Activated naive CD8-positive, alpha-beta T cell treated with anti-CD3 and anti-CD28 coated beads, Interleukin-2, amount 50 U/mL, for 16 hours (primary cell): ENCODE measurements at places on chromosomes 2 and 18.

DNA sequence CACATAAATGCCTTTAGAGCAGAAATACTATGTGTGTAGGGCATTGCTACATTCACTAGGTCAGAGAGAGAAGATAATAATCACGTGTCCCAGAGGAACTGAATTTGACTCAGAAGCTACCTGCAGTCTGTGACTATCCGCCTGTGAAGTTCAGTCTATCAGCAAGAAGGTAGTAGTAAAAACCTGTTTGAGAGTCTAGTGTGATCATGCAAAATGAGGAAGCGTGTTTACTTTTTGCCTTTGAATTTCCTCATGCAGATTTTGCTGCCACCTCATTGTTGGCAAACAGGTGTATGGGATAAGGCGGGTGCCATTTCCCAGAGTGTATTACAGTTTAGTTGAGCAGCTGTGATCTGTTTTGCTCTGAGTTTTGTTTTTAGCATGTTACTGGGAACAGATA lies 403.9 kb upstream of the FANCL start:
- DNase-seq, result no peak

GRCh38 chr2:9053534-9053931 lies 50.0 kb upstream of the MBOAT2 start:
- no peak for DNase-seq

DNA sequence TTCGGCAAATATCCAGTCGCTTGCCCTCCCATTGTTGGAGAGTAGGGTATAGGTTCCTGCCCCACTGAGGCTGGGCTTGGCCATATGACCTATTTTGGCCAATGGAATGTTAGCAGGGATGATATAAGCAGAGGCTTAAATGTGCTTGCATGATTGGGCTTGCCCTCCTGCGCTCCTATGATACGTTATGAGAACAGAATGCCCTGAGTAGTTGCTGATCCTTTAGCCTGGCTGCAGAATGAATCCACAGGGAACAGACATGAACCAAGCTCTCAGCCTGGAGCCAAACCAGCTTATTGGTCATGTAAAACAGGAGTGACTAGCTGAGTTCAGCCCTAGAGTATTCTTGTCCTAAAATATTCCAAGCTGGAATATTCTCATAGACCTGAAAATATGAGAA lies 34.8 kb upstream of the IMP4 start:
- DNase-seq, result no peak

DNA sequence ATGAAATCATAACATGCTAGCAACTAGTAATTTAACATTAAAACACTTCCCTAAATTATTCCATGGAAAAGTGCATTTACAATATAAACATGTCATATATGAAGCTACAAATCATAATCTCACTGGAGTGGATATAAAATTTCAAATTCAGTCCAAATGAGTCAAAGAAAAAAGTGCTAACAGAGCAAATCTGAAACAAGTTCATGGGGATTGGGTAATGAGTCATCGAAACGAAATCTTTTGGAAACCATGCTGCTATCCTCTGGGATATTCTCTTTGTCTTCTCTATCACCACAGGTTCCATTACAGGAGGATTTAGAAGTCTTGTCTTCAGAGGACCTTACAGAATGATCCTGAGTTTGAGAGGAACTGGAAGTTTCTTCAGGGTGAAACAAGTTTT lies 34.1 kb downstream of the STK17B start:
- no peak for DNase-seq

DNA sequence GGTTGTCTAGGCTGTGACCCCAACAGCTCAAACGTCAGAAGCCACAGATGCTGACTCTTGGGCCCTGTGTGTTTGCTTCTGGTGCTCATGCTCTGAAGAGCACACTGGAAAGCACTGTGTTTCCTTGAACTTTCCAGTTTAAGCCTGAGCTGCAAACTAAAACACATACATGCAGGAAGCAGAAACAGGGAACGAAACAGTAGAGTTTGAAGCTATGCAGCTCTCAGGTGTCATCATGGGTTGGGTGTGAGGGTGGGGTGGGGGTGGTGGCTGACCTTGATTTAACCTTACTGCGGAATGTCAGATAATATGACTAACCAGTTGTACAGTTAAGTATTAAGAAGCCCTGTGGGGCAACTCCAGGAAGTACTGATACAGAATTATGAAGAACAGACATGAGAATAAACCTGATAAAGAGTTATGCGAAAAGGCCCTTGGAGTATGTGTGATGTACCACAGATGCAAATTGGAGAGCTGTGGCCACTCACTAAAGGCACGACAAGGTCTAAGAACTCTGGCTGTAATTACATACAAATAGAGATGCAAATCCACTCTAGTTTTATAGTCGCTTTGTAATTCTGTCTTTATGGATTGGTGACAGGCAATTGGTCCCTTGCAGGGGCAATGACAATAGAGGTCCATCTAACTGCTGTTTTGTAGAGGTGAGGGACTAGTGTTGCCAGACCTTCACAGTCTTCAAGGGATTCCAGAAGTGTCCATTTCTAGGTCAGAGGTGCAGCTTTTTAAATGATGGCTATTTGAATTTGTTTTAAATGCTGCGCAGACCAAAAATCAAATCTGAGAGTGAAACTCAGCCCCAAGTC lies 273.1 kb downstream of the NAPG start:
- no peak for DNase-seq

- DNase-seq, result no peak
Measured at GRCh38 chr2:217928324-217929181, 74.2 kb downstream of the TNS1 start.

- no peak for DNase-seq
Measured at GRCh38 chr2:117232305-117232704, 582.2 kb upstream of the DDX18 start.

DNA sequence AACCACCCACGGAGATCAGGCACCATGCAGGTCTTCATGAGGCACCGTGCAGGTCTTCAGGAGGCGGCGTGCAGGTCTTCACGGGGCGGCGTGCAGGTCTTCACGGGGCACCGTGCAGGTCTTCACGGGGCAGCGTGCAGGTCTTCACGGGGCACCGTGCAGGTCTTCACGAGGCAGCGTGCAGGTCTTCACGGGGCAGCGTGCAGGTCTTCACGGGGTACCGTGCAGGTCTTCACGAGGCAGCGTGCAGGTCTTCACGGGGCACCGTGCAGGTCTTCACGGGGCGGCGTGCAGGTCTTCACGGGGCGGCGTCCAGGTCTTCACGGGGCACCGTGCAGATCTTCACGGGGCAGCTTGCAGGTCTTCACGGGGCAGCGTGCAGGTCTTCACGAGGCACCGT lies 350.4 kb upstream of the PKDCC start:
- no peak for DNase-seq

DNA sequence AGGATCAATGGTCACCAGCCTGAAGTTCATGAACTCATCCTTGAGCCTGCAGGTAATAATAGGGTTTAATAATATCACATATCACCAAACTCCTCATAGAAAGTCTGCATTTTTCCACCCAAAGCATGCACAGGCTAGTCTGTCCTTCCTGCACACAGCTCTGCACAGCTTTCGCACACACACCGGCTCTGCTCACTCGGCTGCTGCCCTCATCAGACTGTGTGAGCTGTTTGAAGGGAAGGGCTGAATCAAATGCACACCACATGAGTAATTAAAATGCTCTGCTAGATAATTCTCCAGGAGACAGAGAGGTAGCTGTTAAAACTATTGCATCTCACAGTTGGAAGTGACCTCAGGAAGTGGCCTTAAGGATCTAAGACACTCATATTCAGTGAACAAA lies 108.4 kb upstream of the YPEL5 start:
- no peak for DNase-seq

GRCh38 chr2:71930049-71930681 lies 217.5 kb downstream of the CYP26B1 start:
- DNase-seq, result no peak

GRCh38 chr2:25306777-25307368 lies 34.9 kb downstream of the DNMT3A start:
- no peak for DNase-seq

DNA sequence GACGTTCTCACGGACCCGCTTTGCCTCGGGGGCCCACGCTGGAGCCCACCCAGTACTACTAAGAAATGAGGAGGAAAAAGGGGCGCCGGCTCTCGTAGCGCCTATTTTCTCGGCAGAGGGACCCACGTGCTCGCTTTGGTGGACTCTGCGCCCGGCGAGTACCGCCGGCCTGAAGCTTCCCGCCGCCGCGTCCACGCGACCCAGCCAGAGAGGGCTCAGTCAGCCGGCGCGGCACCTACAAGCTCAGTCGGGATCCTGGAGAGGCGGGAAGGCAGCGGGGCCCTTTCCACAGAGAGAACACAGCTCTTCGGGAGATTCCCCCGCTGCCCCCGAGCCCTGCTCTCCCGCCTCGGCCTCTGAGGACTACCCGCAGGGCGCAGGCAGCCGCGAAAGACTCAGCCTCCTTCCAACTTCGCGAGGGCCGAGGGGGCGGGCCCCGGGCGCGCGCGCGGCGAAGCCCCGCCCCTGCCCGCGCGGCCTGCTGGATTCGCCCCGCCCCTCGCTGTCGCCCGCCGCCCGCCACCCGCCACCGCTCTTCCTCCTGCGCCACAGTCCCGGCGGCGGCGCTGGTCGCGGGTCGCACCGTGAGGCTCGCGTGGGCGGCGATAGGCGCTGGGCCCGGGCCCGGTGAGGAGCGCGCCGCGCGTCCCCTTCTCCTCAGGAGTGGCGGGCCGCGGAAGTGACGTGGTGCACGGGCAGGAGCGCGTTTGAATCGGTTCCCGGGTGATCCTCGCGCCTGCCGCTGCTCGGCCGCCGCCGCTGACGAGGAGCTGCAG lies at the start of gene SMCHD1:
Gene SMCHD1 (plus strand): TSS at position 549 of the 776 bp plus-strand sequence. CDS start 350 bp downstream, outside the sequence.
- peak; percentile 80 for DNase-seq

- DNase-seq, result no peak
Measured at GRCh38 chr18:73240899-73241298, 373.1 kb upstream of the NETO1 start.

GRCh38 chr2:12685145-12685544 lies 31.6 kb upstream of the TRIB2 start:
- no peak for DNase-seq

- no peak for DNase-seq
Measured at GRCh38 chr2:7726989-7727388, 809.8 kb downstream of the RNF144A start.

- DNase-seq, result no peak
Measured at GRCh38 chr2:11112870-11113428, 42.3 kb upstream of the SLC66A3 start.

DNA sequence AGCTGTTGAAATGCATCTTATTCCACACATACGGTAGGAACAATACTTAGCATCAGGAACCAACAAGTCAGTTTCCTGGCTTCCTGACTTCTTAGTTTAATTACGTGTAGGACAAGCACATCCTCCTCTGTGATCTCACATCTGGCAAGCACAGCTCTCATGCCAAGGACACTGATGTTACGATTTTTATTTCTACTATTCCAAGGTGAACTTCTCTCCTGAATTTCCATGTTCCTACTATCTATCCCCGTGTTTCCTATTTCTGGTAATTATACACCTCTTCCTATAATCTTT lies 374.0 kb downstream of the NCKAP5 start:
- DNase-seq, result no peak

GRCh38 chr2:185152186-185152585 lies 553.9 kb downstream of the ZNF804A start:
- DNase-seq, result no peak

DNA sequence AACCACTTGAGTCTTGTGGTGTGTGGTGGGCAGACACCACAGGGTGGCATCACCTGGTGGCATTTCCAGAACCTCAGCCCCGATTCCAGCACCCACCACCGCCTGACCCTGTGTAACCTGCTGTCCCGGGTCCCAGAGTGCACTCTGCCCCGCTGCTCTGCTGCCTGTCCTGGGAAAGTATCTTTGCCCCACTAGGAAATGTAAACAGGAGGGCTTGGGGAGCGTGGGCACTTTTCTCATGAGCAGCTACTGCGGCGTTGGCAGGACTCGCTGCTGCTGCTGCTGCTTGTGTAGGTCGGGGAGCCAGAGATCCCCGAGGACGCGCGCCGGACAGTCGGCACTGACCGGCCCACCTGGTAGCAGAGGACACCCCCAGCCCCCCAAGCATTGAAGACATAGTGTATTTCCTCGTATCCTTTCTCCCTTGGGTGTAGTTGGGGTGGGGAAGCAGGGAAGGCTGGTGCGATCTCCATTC lies 13.4 kb downstream of the DTYMK start:
- DNase-seq, result no peak

- DNase-seq, result no peak
Measured at GRCh38 chr2:224196810-224197209, 157.7 kb upstream of the SERPINE2 start.

DNA sequence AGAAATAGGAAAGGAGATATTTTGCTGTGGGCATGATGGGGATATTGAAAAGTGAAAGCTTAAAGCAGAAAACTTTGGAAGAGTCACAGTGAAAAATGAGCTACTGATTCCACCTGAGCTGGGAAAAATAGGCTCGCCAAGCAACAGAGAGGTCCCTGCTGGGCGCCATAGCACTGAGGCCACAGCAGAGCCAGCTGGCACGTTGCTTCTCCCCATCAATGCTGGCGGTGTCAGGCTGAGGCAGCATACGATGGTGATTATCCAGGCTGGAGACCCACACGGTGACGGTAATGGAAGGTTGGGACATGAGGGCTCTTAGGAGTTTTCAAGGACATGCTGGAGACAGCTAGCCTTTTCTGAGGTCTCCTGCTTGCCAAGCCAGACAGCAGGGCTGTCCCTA lies 25.8 kb upstream of the DTNB start:
- no peak for DNase-seq

- no peak for DNase-seq
Measured at GRCh38 chr18:25453556-25454269, 101.7 kb upstream of the ZNF521 start.

- no peak for DNase-seq
Measured at GRCh38 chr2:64500549-64500948, 23.6 kb upstream of the AFTPH start.

- no peak for DNase-seq
Measured at GRCh38 chr2:185484602-185485001, 254.0 kb upstream of the FSIP2 start.

- no peak for DNase-seq
Measured at GRCh38 chr2:159114835-159115234, 146.4 kb downstream of the TANC1 start.

GRCh38 chr18:3179430-3180089 lies 40.2 kb downstream of the MYOM1 start:
- DNase-seq, result no peak

DNA sequence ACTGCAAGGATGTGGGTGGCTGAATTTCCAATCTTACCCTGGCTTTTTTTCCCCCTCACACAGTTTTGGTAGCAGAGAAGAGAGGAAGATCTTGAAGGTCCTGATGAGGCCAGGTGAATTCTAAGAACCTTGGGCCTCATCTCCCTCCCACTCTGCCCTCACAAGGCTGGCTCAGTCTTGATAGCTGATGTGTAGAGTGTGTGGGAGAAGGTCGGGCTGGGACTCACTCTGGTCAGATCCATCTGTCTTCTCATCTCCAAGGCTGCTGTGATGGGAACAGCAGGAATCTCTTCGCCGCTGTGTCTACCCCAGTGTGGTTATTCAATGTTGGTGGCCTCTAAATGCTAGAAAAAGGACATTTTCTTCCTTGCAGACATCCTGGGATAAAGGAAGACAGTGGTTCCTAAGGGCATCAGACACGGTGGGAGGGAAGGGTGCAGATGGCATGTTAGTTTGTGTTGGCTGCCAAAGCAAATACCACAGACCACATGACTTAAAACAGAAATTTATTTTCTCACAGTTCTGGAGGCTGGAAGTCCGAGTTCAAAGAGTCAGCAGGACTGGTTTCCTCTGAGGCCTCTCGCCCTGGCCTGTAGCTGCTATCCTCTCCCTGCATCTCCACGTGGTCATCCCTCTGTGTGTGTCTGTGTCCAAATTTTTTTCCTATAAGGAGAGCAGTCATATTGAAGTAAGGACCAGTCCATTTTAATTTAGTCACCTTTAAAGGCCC lies 37.6 kb upstream of the MGAT4A start:
- DNase-seq, result no peak

GRCh38 chr2:135688978-135689377 lies 52.7 kb upstream of the UBXN4 start:
- DNase-seq, result no peak

GRCh38 chr2:217890445-217890844 lies 112.3 kb downstream of the TNS1 start:
- DNase-seq, result no peak
